ENCODE measurements at places on chromosomes 13 and 19. TPM values are rescaled to one million over a fixed set of nuclear protein-coding genes. Genes with fewer than 3 reads are reported as not detected.

DNA sequence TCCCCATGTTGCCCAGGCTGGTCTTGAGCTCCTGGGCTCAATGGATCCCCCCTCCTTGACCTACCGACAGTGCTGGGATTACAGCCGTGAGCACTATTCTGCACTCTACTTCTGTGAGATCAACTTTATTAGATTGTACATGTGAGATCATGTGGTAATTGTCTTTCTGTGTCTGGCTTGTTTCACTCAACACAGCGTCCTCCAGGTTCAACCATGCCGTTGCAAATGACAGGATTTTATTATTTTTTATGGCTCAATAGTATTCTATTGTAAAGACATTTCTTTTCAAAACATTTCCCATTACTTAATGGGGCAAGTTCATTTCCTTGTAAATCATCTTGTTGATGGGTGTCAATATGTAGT is 1.5 kb upstream of the OBI1 start:
- DNase-seq, result no peak

DNA sequence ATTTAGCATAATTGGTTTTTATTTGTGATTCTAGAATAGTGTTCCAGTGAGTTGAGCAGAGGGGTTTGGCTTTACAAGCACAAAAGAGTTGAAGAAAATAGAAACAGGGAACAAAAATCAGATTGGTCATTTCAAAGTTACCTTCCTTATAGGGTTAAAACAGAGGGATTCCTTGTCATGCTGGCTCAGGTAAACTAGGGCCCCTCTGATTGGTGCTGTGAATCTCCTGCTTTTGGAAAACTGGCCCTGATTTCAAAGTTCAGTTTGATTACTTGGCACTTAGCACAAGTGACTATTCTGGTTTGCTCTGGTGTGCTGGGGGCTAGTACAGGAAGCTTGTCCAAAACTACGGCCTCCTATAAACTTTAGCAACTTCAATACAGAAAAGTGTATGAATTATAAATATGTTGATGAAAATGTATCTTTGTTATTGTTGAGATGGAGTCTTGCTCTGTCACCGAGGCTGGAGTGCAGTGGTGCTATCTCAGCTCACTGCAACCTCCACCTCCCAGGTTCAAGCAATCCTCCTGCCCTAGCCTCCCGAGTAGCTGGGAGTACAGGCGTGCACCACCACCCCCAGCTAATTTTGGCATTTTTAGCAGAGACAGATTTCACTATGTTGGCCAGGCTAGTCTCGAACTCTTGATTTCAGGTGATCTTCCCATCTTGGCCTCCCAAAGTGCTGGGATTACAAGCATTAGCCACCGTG is 1.9 kb upstream of the MRPS31 start:
- no peak for DNase-seq

DNA sequence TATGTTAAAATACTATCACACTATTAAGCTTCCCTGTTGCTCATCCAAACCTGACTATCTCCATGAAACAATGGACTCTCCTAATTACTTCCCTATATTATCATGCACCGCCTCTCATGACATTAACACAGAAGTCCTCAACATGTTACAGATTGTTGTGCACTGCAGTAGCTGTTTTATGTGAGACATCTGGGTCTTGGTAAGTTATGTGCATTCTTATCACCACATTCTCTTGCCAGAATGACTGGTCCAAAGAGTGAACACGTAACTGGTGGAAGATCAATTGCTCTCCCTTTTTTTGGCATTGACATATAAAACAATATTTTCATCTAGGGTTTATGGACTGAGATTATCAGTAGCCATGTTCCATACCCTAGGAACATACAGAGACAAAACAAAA is 59.4 kb downstream of the POSTN start:
- DNase-seq, result no peak

Gene NAPA
- 122 TPM for total RNA-seq

DNA sequence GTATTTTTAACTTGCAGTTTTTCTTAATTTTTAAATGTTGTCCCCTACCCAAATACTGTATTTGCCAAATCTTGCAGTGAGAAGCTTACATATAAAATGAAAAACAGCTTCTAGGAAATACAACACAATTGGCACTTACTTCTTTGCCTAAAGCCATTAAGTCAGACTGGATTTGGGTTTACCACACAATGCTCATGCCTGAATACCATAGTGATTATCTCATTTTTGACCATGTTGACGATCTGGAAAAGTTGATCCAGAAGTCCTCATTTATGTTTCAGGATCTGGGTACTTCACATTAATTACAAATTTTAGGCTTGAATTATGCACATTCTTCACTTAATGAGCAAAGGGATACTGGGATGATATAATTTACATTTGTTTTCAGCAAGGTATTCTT is 2.4 kb downstream of the RNF6 start:
- DNase-seq, result peak; percentile 54

DNA sequence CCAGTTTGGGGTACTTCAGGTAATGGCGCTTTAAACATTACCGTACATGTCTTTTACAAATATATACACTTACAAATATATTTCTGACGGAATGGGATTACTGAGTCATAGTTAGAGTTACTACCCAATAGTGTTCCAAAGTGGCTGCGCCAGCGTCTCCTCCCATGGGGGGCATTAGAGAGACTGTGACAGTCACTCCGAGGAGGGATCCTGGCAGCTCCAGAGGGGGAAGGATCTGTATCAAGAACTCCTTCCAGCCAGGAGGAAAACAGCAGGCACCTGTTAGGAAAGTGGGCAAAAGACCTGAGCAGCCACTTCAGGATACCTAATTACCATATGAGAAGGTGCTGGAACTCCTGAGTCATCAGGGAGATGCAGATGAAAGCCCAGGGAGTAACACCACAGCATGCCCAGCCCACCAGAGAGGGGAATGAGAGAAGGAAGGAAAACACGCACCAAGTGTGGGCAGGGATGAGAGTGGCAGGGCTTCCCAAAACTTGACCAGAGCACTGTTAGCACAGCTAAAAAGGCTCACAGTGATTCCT is 52.9 kb downstream of the SLC7A9 start:
- DNase-seq, result no peak

GRCh38 chr13:22278336-22278929 is 607.6 kb downstream of the FGF9 start:
- DNase-seq, result no peak

DNA sequence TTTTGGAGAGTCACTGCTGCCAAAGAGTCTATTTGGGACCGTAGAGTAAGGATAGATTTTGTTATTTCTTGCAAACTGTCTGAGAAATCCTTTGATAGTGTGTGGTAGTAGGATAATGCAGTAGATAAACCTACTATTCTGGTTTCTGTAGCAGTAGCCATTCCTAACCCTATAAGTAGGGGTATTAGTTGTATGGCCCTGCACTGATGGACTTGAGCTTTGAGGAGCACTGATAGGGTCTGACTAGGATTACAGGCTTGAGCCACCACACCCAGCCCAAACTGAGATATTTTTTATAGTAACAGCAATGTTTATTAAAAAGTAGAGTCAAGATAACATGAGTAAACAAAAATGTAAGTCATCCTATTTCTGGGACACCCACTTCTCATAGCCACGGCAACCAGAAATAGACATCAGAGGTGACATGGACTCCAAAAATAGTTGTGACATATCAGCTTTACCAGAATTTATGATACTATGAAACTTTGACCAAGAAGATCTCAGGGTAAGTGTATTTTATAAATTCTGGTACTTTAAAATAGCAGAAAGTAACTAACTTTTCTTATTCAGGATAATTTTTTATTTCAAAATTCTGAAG is 479.1 kb downstream of the SUCLA2 start:
- no peak for DNase-seq

Gene SERTM1
- 0.41 TPM for total RNA-seq

Gene EML2
- total RNA-seq, result 24.6 TPM

- no peak for DNase-seq
Measured at GRCh38 chr19:1952635-1953034, 11.7 kb downstream of the CSNK1G2 start.

Gene HIF3A
- 12.6 TPM for total RNA-seq

Gene IFI30
- 2.3 TPM for total RNA-seq

GRCh38 chr19:10450191-10450852 is 30.0 kb downstream of the PDE4A start:
- no peak for DNase-seq

Gene RXFP2
- not detected for total RNA-seq

DNA sequence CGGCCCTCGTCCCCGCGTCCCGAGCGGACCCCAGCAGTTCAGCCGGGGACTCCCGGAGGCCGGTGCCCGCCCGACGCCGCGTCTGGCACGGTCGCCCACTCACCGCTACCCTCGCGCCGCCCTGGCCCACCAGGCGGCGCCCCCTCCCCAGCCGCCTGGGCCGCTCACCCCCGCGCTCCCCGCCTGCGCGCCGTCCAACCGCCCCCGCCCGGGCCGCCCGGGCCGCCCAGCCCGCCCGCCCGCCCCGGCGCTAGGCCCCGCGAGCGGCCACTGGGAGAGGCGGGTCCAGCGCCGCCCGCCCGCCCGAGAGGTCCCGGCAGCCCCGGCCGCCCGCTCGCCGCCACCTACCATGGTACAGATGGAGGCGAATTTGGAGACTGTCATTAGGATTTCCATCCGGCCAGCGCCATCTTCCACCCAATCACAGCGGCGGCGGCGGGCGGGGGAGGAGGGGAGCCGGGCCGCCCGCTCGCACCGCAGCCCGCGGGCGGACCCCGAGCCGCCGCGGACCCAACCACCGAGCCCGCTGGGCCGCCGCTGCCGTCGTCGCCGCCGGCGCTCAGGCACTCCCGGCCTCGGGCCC is at the start of gene USP12:
USP12 (minus strand) TSS at position 568 of the 583 bp plus-strand sequence; CDS start at position 396, 172 bp downstream.
- no peak for DNase-seq

DNA sequence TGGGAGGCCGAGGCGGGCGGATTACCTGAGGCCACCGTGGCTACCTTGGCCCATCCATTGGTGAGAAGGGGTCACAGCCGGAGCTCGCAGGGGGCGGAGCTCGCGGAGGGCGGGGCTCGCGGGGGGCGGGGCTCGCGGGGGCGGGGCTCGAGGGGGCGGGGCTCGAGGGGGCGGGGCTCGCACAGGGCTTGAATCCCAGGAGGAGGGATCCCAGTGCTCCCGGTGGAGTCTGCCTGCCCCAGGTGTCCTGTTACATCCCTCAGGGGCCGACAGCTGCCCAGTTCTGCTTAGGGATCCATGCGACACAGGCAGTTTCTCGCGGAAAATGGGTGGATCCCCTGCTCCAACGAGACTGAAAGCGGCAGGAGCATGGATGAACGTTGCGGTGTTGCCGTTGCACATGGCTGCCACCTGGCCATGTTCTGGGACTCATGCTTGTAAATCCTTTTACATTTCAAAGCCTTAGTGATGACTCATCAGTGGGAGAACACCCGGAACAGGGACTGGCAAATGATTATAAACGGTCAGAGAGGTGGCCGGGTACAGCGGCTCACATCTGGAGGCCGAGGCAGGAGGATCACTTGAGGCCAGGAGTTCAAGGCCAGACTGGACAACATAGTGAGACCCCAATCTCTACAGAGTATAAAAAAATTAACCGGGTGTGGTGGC is 25.1 kb downstream of the TMPRSS9 start:
- peak; percentile 80 for DNase-seq

Gene ATP4B
- not detected for total RNA-seq

Gene TTYH1
- 8.4 TPM for total RNA-seq

GRCh38 chr13:43686557-43686956 is 100.2 kb downstream of the ENOX1 start:
- peak; percentile 76 for DNase-seq

- DNase-seq, result peak; percentile 96
Measured at GRCh38 chr13:40401911-40402776, 264.3 kb downstream of the FOXO1 start.

DNA sequence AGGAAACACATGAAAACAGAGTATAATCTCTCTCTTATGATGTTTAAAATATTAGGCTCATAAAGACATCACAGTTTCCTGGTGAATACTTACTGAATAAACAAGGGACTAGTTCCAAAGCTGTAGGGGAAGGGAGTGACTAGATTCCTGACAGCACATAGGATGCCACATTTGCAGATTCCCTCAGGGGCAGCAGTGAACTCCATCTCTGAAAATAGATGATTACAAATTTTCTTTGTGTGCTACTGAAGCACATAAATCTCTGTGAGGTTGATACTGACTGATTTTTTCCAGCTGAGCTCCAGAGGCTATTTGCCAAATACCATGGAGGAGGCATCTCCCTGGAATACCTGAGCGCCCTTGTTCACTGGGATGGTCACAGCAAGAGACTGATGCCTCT is 77.3 kb downstream of the FGF9 start:
- DNase-seq, result no peak

Gene ZNF560
- total RNA-seq, result not detected

- no peak for DNase-seq
Measured at GRCh38 chr19:53871454-53871853, 3.8 kb downstream of the MYADM start.

GRCh38 chr13:99741960-99742359 is 229.6 kb downstream of the ZIC5 start:
- no peak for DNase-seq

DNA sequence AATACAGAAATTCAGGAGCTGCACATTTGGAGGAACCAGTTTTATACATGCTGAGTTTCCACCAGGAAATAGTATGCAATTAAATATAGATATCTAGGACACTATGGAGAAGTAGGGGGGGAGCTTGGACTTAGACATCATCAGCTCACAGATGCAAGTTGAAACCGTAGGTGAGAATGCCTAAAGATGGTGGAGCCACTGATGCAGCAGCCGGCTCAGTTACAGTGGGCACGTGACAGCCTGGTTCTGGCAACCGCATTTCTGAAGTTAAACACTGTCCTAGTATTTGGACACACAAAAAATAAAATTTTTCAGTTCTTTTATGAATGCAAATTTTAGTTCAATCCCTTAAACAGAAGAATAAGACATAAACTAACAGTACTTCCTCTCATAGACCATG is 91.5 kb upstream of the FRY start:
- no peak for DNase-seq

GRCh38 chr19:12841094-12841493 is 2.8 kb downstream of the MAST1 start:
- no peak for DNase-seq

Gene POSTN
- total RNA-seq, result 26.6 TPM

Gene IRF2BP1
- total RNA-seq, result 22.9 TPM

Gene LRFN3
- 15.1 TPM for total RNA-seq

GRCh38 chr13:79281339-79281747 is 124.7 kb downstream of the RBM26 start:
- DNase-seq, result no peak

GRCh38 chr13:50586414-50587083 is 256.9 kb downstream of the DLEU7 start:
- no peak for DNase-seq

Gene GRIN3B
- total RNA-seq, result 2.7 TPM

GRCh38 chr13:22073718-22074117 is 402.8 kb downstream of the FGF9 start:
- DNase-seq, result no peak

DNA sequence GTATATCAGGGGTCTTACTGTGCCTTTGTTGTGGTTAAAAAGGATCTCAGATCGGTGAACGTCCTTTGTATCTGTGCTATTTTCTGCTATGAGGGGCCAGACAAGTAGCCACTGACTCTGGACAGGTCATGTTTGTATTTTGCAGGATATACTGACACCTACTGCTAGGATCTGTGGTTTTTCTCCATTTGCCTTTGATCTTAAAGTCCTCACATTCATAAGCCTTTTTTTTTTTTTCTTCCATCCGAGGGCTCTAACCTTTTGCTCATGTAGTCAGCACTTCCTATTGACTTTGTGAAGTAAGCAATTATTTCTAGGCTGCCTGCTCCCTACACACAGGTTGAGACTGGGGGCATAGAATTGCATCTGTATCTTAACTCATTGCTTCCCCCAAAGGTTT is 106.2 kb downstream of the SLITRK5 start:
- peak; percentile 0 for DNase-seq

Gene LRG1
- total RNA-seq, result 0.14 TPM

- no peak for DNase-seq
Measured at GRCh38 chr13:110980921-110981320, 66.1 kb upstream of the ANKRD10 start.
